ENCODE measurements at places on chromosomes 2 and 18.

DNA sequence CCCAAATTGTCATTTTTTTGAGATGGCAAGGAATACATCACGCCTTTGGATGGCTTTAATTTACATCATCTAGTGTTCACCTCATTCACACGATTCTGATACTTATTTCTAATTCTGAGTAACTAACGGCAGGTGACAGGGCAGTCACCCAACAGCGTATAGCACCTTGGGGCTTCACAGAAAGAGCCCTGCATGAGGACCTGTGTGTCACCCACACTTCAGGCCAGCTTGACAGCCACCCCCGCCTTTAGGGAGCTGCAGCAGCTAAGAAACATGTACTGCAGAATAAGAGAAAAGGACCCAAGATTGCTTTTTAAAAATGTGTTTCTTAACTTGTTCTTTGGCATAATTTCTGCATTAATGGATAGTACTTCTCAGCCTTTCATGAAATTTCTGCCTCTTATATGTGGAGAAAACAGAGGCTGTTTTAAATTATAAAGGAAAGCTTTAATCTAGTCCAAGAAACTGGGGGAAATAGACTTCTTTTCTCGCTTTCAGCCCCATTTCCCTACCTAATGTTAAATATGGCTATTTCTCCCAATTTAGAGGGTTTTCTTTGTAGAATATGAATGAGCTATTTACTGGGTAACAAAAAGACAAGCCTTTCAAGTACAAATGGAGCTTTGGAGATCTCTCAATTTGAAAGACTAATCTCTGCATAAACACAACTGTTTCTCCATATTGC, 245.1 kb downstream of the LDLRAD4 start:
- DNase-seq: no peak

- no peak for DNase-seq
Observed at GRCh38 chr18:58205443-58206160, 161.6 kb downstream of the NEDD4L start.

- no peak for DNase-seq
Observed at GRCh38 chr18:9516437-9517064, 41.2 kb downstream of the RALBP1 start.

DNA sequence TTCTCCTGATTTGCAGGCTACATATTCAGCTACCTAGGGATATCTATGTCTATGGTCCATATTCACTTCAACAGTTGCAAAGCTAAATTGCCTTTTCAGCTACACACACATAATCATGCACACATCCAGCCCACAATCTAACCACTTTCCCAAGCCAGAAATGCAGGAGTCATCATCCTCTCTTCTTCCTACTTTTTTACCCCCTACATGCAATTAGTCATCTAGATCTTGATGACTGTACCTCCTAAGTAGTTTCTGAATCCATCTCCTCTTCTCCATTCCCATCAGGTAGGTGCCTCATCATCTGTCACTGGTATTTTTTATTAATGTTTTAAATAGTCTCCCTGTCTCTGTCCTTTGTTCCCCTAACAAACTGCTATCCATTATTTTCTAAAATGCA, 23.7 kb upstream of the SPRED2 start:
- no peak for DNase-seq

GRCh38 chr2:144511937-144512336, 8.0 kb downstream of the ZEB2 start:
- DNase-seq: no peak

- no peak for DNase-seq
Observed at GRCh38 chr2:85248773-85249509, 78.8 kb downstream of the TGOLN2 start.

DNA sequence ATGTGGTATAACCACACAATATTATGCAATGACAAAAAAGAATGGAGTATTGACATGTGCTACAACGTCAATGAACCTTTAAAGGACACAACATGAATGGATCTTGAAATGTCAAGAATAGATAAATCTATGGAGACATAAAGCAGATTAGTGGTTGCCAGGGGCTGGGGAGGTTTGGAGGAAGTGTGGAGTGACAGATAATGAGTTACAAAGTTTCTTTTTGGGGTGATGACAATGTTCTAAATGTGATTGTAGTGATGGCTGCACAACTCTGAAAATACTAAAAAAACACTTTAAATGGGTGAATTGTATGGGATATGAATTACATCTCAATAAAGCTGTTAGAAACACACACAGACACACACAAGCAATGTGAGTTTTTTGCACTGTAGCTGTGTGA, 37.4 kb upstream of the C1D start:
- no peak for DNase-seq

GRCh38 chr2:24048769-24049484, 614 bp upstream of the FKBP1B start:
- DNase-seq: no peak

- DNase-seq: no peak
Observed at GRCh38 chr2:233481368-233482142, 85.0 kb downstream of the USP40 start.

GRCh38 chr2:197760293-197760657, 24.8 kb downstream of the BOLL start:
- DNase-seq: no peak

GRCh38 chr2:70943205-70943871, 7.6 kb downstream of the ATP6V1B1 start:
- no peak for DNase-seq

- no peak for DNase-seq
Observed at GRCh38 chr2:16400127-16400623, 265.5 kb downstream of the CYRIA start.

DNA sequence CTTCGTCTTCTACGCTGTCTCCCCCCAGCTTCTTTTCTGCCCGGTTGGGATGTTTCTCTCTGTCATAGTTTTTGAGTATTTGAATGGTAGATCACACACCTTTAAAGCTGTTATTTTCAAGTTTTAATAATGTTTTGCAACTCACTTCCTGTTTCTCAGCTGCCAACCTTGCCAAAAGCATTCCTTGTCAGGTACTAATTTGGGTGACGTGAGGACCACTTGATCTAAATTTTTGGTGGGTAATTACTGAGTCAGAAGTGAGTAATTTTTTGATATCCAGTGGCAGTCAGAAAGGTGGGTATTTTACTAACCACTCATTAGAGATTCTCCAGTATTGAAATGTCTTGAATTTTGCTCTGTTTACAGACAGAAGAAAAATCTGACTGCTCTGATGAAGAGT, 852.4 kb upstream of the FANCL start:
- no peak for DNase-seq

- no peak for DNase-seq
Observed at GRCh38 chr2:99960291-99960690, 182.1 kb downstream of the AFF3 start.

GRCh38 chr2:179106676-179107428, 56.9 kb upstream of the CCDC141 start:
- no peak for DNase-seq

- peak; percentile 53 for DNase-seq
Observed at GRCh38 chr2:189580658-189581353, at the start of gene SLC40A1. TSS of gene SLC40A1 (minus strand) at chr2:189580786. CDS start at chr2:189580460, 326 bp downstream.

DNA sequence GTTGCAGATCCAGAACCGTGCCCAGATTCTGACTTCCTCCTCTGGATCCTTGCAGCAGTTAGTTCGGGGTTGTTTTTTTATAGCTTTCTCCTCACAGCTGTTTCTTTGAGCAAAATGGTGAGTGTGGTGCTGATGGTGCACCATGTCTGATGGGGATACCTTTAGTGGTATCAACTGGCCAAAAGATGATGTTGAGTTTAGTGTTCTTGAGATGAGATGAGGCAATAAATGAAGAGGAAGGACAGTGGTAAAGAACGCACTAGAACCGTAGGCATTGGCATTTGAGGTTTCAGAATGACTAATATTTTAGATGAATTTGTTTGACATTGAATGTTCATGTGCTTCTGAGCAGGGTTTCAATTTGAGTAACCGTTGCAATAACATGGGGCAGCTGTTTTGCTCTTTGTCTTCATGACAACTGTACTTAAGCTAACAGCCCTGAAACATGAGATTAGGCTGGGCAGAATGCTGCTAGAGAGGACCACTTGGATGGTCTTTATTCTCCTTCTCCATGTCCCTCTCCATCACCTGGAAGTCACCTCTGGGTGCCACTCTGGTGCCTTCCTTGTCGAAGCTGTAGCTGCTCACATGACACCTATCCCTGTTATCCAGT, 3.9 kb downstream of the CTLA4 start:
- no peak for DNase-seq

DNA sequence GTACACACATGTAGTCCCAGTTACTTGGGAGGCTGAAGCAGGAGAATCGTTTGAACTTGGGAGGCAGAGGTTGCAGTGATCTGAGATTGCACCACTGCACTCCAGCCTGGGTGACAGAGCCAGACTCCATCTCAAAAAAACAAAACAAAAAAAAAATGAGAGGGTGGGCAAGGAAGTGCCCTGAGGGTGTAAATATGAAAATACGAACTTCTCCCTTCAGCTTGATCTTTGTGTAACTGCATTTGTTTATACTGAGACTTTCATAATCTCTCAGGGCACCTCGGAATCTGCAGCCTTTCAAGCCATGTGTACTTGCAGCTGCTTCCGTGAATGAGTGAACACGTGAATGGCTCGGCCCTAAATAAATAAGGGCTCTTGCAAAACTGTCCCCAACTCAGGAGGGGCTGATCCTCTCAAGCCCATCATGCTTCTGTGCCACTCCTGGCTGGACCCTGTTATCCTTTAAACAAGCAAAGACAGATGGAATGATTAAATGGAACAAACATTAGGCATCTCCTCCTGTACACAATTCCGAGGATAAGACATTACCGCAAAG, 96.8 kb downstream of the BOD1L2 start:
- DNase-seq: no peak

DNA sequence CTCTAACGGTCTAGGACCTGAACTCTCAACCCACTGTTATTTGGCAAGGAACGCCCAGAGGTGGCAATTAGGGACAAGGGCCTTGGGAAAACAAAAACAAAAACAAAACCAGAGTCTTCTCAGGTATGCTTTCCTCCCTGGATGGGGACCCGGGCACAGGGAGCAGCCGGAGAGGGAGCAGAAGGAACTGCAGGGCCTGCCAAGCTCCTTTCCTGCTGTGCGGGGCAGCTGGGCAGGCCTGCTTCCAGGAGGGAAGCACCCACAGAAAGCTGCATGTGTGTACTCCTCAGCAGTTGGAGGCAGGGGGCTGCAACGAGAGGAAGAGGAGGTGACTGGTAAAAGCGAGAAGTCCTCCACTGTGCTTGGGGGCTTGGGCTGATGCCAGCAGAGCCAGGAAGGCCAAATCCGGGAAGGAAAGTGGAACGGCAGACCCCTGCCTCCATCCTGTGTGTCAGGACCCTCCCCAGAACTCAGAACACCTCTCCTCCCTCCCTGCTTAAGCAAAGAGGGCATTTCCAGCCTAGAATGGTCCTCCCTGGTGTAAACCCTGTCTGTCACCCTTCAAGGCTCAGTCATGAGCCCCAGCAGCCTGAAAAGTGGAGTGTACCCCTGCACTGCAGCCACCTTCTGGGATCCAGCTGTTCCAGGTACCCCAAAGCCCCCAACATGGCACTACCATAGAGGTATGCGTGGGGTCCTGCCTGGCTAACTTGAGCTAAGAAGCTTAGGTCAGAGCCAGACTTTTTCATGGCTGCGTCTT, 56.3 kb downstream of the DNMT3A start:
- no peak for DNase-seq

DNA sequence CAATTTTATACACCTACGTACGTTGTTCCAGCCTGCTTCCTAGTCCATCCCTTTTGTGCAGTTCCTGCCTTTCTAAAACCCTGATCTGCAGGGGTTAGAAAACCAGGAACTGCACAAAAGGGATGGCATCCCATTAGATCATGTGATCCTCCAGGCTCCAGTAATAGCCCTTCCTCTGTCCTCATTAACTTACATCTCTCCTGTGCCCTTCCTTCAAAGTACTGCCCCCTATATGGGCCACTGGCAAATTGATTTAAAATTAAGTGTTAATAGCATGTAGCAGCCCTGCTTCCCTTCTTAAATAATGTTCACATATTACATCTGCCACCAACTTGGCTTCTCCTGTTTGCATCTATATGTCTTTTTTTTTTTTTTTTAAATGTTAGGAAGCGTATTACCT, 61.3 kb upstream of the NXPH2 start:
- DNase-seq: no peak

GRCh38 chr2:156215656-156216055, 116.9 kb downstream of the NR4A2 start:
- no peak for DNase-seq

GRCh38 chr2:36559221-36559942, 38.6 kb downstream of the FEZ2 start:
- no peak for DNase-seq

DNA sequence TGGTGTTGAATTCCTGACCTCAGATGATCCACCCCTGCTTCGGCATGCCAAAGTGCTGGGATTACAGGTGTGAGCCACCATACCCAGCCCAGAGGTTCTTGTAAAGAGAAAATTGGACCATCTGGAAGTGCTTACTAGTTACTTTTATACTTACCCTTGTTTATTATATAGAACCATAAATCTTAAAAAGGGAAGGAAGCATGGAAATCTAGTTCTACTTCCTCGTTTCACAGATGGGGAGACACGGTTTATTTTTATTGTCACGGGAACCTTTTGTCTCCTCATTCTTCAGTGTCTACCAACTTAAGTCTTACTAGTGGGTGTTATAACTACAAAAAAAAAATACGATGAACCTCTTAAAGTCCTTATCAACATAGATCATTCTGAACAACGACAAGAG, 45.8 kb upstream of the PDK1 start:
- DNase-seq: no peak

- DNase-seq: no peak
Observed at GRCh38 chr2:216571909-216572513, 61.2 kb upstream of the IGFBP2 start.

DNA sequence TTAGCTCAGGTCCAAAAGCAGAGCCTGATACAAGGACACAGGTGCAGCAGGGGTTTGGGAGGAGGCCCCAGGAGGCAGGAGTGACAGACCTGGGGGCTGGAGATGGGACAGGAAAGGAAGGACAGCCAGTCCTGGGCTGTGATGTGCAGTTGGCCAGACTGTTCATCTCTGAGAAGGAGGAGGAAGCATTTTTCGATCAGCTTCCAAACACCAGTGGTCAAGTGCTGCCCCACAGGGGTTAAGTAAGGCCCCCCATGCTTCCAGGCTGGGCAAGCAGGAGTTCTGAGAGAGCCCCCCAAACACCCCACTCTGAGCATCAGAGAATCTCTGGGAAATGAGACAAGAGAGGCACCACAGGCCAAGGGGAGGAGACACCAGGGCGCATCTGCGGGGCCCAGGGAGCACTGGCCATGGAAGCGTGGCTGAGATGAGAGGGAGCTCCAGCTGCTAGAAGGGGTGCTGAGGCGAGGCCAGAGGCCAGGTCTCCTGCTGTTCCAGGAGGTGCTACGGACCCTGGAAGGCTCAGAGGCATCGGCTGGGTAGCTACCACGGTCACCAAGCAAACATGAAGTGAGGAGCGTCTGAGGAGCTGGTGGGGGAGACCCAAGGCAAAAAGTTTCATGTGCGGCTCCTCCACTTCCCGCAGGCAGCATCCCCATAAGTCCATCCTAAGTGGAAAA, 5.6 kb upstream of the HDAC4 start:
- no peak for DNase-seq

DNA sequence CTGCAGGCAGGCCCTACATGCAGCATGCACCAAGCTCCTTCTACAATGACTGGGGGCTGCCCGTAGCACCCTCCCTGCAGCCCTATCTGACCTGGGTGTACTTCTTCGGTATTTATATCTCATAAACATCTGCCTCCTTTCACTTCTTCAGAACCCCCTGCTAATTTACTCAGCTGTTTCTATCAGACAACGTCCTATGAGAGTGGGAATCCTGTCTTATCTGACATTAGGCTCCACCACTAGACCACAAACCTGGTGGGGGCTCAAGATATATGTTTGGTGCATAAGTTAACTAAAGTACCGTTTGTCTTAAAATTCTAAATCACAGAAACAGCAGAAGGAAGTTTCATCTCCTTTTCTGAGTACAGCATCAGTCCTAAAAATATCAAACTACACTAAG, 10.6 kb downstream of the HSBP1L1 start:
- DNase-seq: no peak
